T-helper 17 cell (primary cell): ENCODE measurements at places on chromosomes 11 and 22. TPM values are rescaled to one million over a fixed set of nuclear protein-coding genes. Genes with fewer than 3 reads are reported as not detected.

Gene ANGPTL5
- total RNA-seq: not detected

- H3K27ac ChIP-seq: no peak overlapping the region
- H3K4me3 ChIP-seq: no peak overlapping the region
- H3K27me3 ChIP-seq: no peaks in the 10 kb centered on the region
- H3K4me1 ChIP-seq: no peaks in the 10 kb centered on the region
- H3K36me3 ChIP-seq: no peaks in the 10 kb centered on the region
Measured at GRCh38 chr11:39641751-39642150, 1817.7 kb downstream of the LRRC4C start.

Gene FAM89B
- total RNA-seq: 44.4 TPM

GRCh38 chr11:128903248-128904061 is 12.3 kb downstream of the KCNJ5 start:
- H3K27me3 ChIP-seq: peaks cover 36% of the 10 kb centered on the region
- no peaks in the 10 kb centered on the region for H3K36me3 ChIP-seq
- H3K4me1 ChIP-seq: peaks cover 18% of the 10 kb centered on the region
- H3K4me3 ChIP-seq: peak overlapping the region; percentile 83
- no peak for DNase-seq
- H3K27ac ChIP-seq: peak overlapping the region; percentile 16

GRCh38 chr11:118052581-118053206 is 24.2 kb upstream of the TMPRSS4 start:
- peaks cover 8% of the 10 kb centered on the region for H3K36me3 ChIP-seq
- peak overlapping the region; percentile 98 for H3K27ac ChIP-seq
- peaks cover 23% of the 10 kb centered on the region for H3K27me3 ChIP-seq
- H3K4me3 ChIP-seq: peak overlapping the region; percentile 85
- no peak for DNase-seq

- H3K27ac ChIP-seq: peak overlapping the region; percentile 51
- no peak for DNase-seq
- peak overlapping the region; percentile 94 for H3K4me3 ChIP-seq
- H3K36me3 ChIP-seq: peaks cover 3% of the 10 kb centered on the region
Measured at GRCh38 chr22:49724030-49724892, 103.4 kb downstream of the BRD1 start.
